ENCODE measurements at places on chromosomes 4 and X.

DNA sequence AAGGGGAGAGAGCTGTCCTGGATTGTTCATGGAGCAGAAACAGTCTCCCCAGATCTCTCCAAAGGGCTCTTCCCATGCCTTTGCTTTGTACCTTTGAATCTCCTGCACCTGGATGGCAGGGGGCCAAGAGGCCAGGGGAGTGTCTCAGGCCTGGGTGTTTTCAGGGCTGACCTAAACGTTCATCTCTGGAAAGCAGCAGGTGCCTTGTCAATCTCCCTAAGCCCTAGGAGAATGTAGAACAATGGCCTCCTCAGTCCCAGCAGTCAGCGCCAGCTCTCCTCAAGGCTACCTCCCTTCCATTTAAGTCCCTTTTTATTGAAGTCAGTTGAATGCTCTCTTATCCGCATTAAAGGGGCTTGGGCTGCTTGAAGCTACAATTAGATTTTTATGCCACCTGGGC, 31.2 kb upstream of the NSUN7 start:
- no peak for DNase-seq

DNA sequence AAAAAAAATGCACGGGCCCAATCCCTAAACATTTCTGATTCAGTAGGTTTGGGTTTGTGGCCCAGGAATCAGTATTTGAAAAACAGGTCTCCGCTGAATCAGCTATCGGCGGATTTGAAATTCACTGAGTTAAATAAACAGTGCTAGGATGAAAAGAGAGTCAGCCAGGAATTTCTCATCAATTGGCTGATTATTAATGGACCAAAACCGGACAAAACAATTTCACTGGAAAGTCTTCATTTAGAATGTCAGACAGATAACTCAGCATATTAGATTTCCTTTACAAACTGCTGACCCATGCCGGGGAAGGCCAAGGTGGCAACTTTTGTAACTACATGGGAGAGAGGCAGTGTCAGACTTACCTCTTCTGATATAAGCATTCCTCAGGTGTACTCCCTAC, 99.4 kb upstream of the LSM6 start:
- DNase-seq: no peak

DNA sequence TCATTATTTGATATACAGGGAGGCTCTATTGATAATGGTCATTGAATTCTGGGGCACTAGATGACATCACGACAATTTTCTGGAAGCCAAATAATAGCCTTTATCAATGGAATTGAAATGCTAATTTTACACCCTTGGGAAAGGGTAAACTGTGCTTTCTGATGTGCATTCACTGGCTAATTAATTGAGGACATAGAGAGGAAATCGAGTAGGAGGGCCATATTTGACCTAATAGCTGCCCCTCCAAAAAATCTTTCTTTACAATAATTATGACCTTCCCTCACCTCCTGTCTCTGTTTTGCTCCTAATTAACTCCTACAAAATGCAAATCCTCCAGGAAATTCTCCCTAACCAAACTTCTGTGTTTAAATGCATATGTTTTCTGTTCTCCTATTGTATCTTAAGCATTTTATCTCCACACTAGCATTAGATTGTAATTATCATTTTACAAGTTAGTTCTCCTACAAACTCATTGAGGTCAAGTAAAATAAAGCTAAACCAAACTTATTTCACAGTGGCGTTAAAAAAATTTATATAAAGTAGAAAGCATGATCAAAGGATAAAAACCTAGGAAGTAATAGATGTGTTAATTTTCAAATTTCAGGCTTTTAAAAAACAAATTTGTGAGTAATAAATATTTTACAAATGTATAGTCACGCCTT, 1414.0 kb upstream of the AGA start:
- DNase-seq: no peak

- no peak for DNase-seq
Measured at GRCh38 chrX:149715468-149715867, 3.6 kb downstream of the MAGEA11 start.

DNA sequence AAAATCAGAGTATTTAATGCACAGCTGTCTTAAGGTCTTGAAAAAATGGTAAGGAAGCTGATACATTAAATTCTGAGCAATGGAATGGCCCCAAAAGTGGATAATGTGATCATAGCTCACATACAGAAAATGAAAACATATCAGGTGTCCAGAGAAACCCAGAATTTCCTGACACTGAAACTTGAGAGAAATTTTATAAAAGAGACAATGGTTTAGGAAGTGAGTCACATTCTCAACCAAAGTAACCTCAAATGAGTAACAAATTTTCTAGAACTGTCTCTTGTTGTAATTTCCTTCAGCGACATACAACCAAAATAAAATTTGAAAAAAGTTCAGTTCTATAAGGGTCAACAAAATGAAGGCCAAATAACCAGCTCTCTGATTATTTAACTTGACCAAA, 37.4 kb upstream of the PACRGL start:
- no peak for DNase-seq

DNA sequence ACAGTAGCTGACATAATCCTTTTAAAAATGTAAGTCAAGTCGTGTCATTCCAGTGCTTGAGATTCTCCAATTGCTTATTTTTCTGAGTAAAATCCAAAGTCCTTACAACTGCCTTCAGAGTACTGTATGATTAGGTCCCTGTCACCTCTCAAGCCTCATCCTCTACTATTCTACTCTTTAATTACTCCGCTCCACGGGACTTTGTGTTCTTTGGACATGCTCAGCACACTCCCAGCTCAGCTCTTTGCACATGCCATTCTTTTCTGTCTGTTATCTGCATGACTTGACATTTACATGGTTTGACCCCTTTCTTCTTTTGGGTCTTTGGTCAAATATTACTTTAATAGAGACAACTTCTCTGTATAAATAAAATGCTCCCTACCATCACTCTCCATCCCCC, 15.1 kb downstream of the FAM47E start:
- DNase-seq: no peak

DNA sequence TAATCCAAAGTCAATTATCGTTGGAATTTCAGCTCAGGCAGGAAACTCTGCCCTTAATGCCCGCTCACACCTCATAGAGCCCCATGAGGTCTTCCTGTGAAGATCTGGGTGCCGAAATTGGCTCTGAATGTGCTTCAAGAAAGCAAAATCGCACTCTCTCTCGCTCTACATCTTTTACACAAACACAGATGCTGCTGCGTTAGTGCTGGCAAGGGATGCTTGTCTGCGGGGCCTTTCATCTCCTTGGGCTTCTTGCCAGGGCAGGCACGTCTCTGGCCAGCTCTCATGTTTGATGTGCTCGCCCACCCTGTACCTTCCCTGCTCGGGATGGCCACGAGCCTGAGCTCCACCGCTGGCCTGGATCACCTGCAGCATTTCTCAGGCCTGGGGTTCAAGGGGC, 66.5 kb downstream of the CLCN4 start:
- DNase-seq: no peak

Measured in nucleus accumbens (tissue), 56 donors.